Osteoblast (primary cell): ENCODE measurements at places on chromosomes 1 and 21. TPM values are rescaled to one million over a fixed set of nuclear protein-coding genes. Genes with fewer than 3 reads are reported as not detected.

Gene PRR9
- total RNA-seq, result not detected in 2 replicates

Gene RUNX3
- total RNA-seq, result 1.8 and 3.6 TPM in 2 replicates

Gene LAMTOR2
- 36.6 and 40.1 TPM in 2 replicates for total RNA-seq

Gene MCOLN3
- total RNA-seq, result 4.0 and 4.7 TPM in 2 replicates

Gene LYPD8
- total RNA-seq, result not detected in 2 replicates

Gene MLLT11
- total RNA-seq, result 1.4 and 1.8 TPM in 2 replicates

Gene PLCH2
- total RNA-seq, result under 0.01 TPM in 1 of 2 replicates, not detected in the other

Gene LCE2B
- total RNA-seq, result not detected in 2 replicates

Gene TMEM269
- total RNA-seq, result under 0.01 TPM in 2 replicates

Gene ST7L
- 18.5 and 26.8 TPM in 2 replicates for total RNA-seq

Gene ITLN2
- total RNA-seq, result not detected in 2 replicates

Gene SDHB
- 87.6 and 87.8 TPM in 2 replicates for total RNA-seq

Gene HCRTR1
- not detected in 2 replicates for total RNA-seq

Gene AHCTF1
- total RNA-seq, result 30.6 and 32.6 TPM in 2 replicates

Gene FCAMR
- total RNA-seq, result not detected in 2 replicates

Gene FMO5
- 2.7 and 3.6 TPM in 2 replicates for total RNA-seq

Gene LRRC8D
- total RNA-seq, result 23.6 and 30.4 TPM in 2 replicates

Gene HPCAL4
- total RNA-seq, result not detected in 2 replicates

Gene NBPF10
- 5.1 and 6.2 TPM in 2 replicates for total RNA-seq

Gene AIRE
- not detected in 2 replicates for total RNA-seq

Gene ATP1A2
- total RNA-seq, result 0.72 and 1.2 TPM in 2 replicates

Gene LCK
- total RNA-seq, result 0.29 TPM in 1 of 2 replicates, not detected in the other

Gene SPATA17
- 0.36 and 1.5 TPM in 2 replicates for total RNA-seq

Gene ATP1A4
- total RNA-seq, result not detected in 2 replicates

Gene TNFRSF25
- total RNA-seq, result 3.3 and 5.0 TPM in 2 replicates

Gene GFI1
- total RNA-seq, result under 0.01 TPM in 1 of 2 replicates, not detected in the other

Gene UQCRHL
- 1.1 and 1.5 TPM in 2 replicates for total RNA-seq

Gene WDR3
- total RNA-seq, result 9.1 and 11.2 TPM in 2 replicates

Gene GPR52
- 1.4 and 2.4 TPM in 2 replicates for total RNA-seq

Gene ADORA3
- total RNA-seq, result not detected in 2 replicates

Gene AK5
- 25.3 and 38.3 TPM in 2 replicates for total RNA-seq

Gene DCST1
- not detected in 2 replicates for total RNA-seq

Gene THEM5
- not detected in 2 replicates for total RNA-seq

Gene SEC16B
- total RNA-seq, result 2.9 and 3.3 TPM in 2 replicates

Gene FMO2
- total RNA-seq, result 2.7 and 2.9 TPM in 2 replicates

Gene UBL4B
- 1.1 and 1.8 TPM in 2 replicates for total RNA-seq

Gene TMCO1
- 86.0 and 87.6 TPM in 2 replicates for total RNA-seq

Gene KCNA3
- not detected in 2 replicates for total RNA-seq

Gene ETV3L
- total RNA-seq, result not detected in 2 replicates

Gene TFAP2E
- total RNA-seq, result under 0.01 and 0.29 TPM in 2 replicates

Gene MEX3A
- total RNA-seq, result 0.88 and 1.1 TPM in 2 replicates

Gene TRMT13
- total RNA-seq, result 9.7 and 10.9 TPM in 2 replicates

Gene SPRR1B
- not detected in 2 replicates for total RNA-seq

Gene GJA8
- not detected in 2 replicates for total RNA-seq

Gene CNR2
- total RNA-seq, result not detected in 2 replicates

Gene NR5A2
- not detected in 2 replicates for total RNA-seq

Gene UBXN10
- under 0.01 TPM in 1 of 2 replicates, not detected in the other for total RNA-seq

Gene NBPF6
- 0.36 TPM in 1 of 2 replicates, not detected in the other for total RNA-seq

Gene AMY2A
- total RNA-seq, result not detected in 2 replicates
